ENCODE measurements at places on chromosomes 13 and 19.

GRCh38 chr19:28862238-28862637, 350.7 kb downstream of the UQCRFS1 start:
- no peak for DNase-seq

DNA sequence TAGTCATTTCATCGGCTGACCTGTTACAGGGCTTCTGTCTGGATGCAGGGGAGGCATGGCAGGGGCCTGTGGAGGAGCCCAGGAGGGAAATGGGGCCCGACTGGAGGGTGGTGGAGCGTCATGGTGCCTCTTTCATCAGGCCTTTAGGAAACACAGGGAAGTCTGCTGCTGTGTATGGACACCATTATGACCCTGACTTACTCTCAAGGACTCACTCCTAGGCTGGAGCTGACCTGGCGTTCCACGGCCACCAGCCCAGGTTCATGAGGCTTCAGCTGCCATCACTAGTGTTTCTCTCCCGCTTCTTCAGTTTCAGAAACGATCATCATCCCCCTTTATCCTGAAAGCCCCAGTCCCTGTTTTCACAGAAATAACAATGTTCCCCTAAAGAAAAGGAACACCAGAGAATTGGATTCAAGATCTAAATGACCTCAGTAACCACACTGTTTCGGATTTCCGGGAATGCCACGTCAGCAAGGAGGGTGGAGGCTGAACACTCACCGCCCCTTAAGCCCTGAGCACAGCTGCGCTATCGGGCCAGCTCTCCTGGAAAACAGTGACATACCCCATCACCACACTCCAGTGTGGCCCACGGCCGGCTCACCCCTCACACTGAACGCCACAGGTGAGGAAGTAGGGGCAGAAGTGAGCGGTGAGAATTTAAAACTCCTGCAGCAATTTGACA, 67.6 kb downstream of the SOX1 start:
- no peak for DNase-seq

DNA sequence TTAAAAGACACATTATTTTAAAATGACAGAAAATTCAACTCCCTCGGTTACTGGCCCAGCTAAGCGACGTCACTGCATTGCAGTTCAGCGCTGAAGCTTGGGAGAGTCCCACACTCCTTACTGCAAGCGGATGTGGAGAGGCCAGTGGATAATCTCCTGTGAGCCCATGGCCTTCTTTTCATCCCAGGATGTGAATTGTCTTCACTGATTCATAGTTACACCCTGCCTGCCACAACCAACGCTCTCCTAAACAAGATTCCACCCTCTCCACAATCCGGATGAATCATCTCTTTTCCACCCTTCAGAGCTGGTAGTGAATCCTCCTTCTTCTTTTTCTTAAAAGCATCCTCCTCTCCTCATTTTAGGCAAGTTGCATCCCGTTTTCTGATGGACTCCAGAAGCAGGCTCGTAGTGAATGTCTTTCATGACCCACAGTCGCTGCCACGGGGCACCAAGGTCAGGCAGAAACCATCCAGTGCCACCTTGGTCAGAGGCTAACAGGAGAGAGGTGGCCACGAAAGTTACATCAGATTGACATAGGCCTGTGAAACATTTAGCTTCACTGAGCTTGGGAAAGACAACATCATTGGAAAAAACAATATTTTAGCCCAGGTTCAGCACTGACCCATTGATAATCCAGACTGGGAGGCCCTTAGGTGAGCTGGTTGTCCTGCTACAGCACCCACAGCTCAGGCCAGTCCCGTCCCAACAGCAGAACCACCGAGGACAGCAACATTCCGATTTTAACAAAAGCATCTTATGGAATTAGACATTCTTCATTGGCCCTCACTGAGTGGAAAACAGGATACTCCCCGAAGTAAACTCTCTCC, 2.0 kb downstream of the GJB2 start:
- no peak for DNase-seq

DNA sequence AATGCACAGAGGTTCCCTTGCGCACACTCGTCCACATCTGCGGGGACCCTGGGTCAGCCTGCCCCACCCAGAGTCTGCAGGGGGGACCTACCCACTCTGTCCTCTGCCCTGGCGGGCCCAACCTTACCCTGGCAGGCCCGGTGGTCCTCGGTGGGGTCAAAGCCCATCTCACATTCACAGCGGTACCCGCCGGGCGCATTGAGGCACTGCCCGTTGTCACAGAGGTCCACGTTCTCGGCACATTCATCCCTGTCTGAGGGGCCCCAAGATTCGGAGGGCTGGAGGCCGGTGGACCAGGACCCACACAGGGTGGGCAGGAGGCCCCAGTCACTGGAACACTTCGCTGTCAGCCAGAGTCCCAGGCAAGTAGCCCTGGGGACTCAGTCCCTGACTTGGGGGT, 38.5 kb downstream of the FBN3 start:
- DNase-seq: no peak

GRCh38 chr13:69904784-69905183, 202.8 kb upstream of the ATXN8OS start:
- DNase-seq: no peak

GRCh38 chr13:43285933-43286597, 262.7 kb downstream of the DNAJC15 start:
- no peak for DNase-seq

DNA sequence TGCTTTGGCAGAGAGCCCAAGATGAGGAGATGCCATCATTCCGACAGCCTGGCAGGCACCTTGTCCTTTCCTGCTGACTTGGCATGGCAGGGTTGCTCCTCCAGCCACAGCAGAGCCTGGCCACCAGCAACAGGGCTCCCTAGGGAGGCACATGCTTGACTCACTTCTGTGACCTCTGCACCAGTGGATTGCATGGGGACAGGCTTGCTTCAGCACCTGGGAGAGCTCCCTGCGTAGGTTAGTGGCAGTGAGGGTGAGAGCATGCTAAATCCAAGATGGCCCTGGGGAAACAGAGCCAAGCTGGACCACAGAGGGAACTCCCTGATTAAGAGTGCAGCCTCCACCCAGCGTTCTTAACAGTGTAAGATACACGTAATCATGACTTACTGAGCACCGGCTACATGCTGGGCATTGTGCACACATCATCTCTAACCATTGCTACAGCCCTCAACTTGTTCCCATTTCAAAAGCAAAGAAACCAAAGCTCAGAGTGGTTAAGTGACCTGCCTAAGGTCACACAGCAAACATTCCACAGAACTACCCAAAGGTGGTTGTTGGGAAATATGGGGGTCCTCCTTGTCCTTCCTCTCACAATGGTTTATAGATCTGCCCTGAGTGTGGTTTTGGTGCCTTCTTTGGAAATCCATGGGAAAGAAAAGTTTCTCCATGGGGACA, 116.6 kb upstream of the UQCRFS1 start:
- DNase-seq: no peak

- DNase-seq: no peak
Observed at GRCh38 chr13:75473468-75473867, 8.5 kb downstream of the TBC1D4 start.
